ENCODE measurements at places on chromosomes 7 and 10. TPM values are rescaled to one million over a fixed set of nuclear protein-coding genes. Genes with fewer than 3 reads are reported as not detected.

Gene ZNF716
- not detected for total RNA-seq

Gene CNPY1
- under 0.01 TPM for total RNA-seq

Gene FZD8
- total RNA-seq, result 13.0 TPM

Gene URGCP
- total RNA-seq, result 42.8 TPM

Gene ITPRID1
- total RNA-seq, result 1.2 TPM

Gene PRSS37
- total RNA-seq, result not detected

Gene ERVW-1
- not detected for total RNA-seq

Gene LIPF
- not detected for total RNA-seq

Gene PKD2L1
- not detected for total RNA-seq

Gene BPGM
- 46.9 TPM for total RNA-seq

Gene HOXA4
- not detected for total RNA-seq

GRCh38 chr10:116602648-116603400 lies 12.1 kb downstream of the PNLIPRP1 start:
- DNase-seq, result no peak

- no peak for DNase-seq
Observed at GRCh38 chr7:105672801-105673200, 91.5 kb upstream of the EFCAB10 start.

- DNase-seq, result no peak
Observed at GRCh38 chr10:20265146-20265545, 448.9 kb downstream of the PLXDC2 start.

DNA sequence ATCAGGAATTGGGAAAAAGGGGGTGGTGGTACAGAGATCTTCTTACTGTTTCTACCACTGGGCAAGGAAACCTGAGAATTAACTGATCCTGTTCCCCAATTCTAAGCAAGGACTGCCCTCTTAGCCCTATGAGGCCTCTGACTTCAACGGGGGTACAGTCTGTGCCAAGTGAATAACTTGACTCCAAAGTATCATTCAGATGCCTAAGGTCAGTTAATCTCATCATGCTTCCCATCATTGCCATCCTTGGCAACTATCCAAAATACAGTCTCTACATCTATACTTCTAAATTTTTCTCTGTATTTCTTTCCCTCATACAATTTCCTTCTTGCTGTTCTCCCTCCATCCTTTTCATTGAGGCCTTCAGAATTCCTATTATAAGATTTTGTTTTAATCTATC lies 10.5 kb downstream of the PPP3CB start:
- no peak for DNase-seq

- DNase-seq, result no peak
Observed at GRCh38 chr7:131586259-131586658, 29.8 kb upstream of the PODXL start.

DNA sequence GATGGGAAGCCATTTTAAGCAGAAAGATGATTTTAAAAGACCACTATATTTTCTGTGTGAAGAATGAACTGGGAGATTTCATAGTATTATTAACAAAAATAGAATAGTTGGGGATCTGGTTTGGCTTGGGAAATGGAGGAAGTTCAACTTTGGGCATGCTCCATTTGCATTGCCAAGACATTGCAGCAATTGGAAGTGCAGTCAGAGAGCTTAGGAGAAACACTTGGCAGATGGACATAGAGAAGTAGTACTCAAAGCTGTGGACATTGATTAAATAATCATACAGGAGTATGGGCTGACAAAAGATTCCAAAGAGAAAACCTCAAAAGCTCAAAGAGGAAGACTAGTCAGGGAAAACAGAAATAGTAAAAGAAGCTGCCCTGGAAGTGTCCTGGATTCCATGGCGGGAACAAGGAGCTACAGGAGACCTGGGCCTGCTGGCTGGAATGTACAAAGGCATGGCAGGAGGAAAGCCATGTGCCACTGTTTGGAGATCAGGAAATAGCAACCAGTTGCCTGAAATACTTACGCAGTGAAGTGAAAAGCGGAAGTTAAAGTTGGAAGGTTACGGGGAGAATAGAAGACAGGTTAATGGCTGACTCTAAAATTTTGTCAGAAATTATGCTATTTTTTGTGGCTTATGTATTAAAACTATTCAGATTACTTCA lies 93.6 kb upstream of the MXI1 start:
- DNase-seq, result no peak

- no peak for DNase-seq
Observed at GRCh38 chr7:1124816-1125602, 35.0 kb downstream of the ZFAND2A start.

DNA sequence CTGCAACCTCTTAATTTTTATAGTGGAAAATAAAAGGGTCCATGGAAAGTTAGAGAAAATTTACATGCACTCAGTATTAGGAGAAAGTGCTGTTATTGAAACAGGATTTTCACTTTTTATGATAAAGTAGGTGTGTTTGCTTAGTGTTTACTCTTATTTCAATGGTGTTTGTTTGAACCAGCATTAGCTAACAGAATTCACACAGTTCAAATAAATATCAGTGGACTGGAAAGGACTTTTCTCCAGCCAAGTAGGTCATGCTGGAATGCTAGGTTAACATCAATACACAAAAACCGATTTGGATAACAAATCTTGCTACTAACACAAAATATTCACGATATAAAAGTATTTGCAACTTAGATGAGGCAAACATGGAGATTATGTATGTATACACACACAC lies 49.4 kb upstream of the BET1 start:
- no peak for DNase-seq

DNA sequence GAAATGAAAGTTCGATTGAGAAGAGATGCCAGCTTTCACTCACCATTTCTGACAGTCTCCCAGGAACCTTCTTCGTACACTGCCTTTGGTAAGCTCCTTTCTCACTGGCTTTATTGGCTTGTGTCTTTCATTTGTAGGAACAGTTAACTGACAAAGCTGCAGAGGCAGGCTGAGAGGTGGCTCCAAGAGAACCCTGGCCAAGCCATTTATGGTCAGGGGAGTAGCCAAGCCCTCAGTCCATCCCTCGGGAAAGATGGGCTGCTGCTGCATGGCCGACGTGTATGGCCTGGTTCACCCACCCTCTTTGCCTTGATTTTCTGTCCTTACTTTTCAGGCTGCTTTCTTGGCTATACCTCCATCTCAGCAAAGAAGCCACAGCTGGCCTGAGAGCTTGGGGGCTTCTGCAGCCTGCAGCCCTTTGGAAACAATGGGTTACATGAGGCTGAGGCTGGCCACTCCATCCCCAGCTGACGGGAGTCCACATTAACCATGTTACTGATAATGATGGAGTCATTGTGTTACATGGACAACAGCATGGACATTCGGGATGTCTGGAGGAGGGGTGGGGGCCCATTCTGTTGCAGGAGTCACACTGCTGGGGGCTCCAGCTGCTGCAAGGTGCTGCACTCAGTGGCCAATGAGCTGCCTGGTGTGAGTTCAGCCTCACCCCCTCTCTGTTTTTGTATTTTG lies at the start of gene OPALIN:
TSS of gene OPALIN (minus strand) at position 152 of the 690 bp plus-strand sequence. CDS start at position 46, 106 bp downstream.
- no peak for DNase-seq

DNA sequence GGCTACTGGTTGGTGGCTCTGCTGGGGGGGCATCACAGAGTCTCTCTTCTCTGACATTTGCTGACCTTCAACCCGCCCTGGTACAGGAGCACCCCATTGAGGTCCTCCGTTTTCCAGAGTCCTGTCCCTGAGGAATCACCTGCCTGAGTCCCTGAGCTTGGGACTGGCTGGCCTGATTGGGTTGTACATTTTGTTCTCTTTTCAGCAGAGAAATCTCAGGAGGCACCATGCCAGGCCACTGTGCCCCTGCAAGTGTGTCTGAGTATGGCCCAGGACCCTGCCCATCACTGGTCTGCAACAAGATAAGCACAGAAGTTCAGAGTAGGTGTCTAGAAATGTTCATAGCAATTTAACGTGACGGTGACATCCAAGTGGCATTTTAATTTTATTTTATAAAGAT lies 131.2 kb downstream of the CUX1 start:
- no peak for DNase-seq

DNA sequence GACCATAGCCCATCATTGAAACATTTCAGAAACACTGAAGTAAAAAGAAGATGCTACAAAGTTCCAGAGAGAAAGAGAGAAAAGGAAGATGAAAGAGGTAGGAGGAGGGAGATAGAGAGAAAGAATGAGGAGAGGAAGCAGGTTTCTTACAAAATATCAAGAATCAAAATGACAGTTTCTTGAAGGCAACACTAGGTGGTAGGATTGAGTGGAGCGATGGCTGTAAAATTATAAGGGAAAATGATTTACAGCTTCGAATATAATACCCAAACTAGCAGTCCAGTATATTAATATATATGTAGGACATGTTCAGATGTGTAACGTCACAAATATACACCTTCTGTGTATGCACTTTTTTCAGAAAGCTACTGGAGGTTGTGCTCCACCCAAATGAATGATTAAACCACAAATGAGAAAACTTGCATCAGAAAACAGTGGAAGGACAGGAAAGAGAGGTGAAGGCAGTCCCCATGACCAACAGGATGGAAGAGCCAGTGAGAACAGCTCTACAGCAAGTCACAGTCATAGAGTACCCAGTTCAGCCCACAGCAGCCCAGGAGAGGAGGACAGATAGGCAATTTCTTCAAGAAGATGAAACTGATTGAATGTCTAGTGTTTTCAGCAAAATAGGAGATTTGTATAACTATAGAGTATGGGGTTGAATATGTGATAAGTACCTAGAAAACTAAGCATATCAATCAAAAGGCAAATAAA lies 151.5 kb upstream of the TARP start:
- no peak for DNase-seq

GRCh38 chr10:30433306-30433729 lies 666 bp upstream of the MAP3K8 start:
- no peak for DNase-seq

DNA sequence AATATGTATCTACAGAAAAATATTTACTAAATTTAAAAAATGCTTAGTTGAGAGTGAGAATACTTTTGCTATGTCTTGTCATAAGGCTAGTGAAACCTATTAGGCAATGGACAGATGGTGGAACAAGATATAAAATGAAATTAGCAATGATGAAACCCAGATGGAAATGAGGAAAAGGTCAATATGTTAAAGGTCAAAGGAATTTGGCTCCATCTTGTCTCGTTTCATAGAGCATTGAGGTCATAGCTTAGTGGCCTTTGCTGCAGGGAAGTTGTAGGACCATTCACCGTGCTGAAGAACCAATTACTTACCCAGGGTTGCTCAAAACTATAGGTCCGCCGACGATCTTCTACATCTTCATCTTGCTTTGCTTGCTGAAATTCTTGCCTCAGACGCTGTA lies 683.9 kb downstream of the PARD3 start:
- DNase-seq, result no peak
